ENCODE measurements at places on chromosomes 6 and 20.

DNA sequence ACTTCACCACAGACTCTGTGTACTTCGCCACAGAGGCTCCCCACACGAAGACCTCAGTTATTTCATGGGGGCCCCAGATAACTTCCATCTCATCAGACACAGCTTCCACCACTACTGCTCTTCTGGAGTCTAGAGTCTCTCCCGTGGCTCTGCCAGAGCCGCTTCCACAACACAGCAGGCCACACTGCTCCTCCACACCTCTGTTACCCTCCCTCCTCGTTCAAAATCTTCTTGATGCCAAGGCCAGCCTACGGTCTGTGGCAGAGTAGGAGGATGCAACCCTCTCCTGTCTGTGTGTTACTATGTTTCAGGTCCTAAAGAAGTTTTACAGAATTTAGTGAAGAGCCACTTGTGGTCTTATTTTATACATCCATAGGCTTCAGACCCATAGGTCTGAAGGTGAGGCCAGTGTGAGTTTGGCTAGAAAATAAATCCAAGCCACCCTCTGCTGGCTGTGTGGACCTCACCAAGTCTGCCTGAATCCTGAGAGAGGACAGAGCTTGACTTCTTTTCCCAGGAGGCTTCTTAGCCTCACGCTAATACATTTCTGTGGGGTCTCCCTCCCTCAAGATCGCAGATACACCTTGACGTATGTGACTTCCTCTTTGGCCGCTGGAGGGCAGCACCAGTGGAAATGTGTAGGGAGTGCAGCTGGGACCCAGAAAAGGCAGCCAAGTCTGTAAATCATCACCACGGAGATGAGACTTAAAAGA lies 197.7 kb downstream of the FAXC start:
- DNase-seq: peak; percentile 43

DNA sequence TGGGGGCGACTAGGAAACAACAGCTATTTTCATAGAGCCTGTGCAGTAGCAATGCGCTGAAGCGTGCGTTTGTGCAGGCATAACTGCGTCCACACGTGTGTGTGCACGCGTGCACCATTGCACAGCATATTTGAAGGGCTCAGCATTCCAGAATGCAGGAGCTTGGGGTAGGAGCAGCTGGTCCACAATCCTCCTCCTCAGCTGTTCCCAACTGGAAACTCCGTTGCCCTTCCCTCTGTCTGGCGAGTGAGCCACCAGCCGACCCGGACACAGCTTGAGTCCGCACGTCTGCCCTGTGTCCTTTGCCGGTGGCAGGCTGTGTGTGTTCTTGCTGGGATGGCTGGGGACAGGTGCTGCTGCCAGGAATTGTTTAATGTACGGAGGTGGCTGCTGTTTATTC lies 110.2 kb downstream of the SASH1 start:
- DNase-seq: no peak

- DNase-seq: no peak
These were observed 19.3 kb downstream of the MYLK4 start for GRCh38 chr6:2731281-2731909.

DNA sequence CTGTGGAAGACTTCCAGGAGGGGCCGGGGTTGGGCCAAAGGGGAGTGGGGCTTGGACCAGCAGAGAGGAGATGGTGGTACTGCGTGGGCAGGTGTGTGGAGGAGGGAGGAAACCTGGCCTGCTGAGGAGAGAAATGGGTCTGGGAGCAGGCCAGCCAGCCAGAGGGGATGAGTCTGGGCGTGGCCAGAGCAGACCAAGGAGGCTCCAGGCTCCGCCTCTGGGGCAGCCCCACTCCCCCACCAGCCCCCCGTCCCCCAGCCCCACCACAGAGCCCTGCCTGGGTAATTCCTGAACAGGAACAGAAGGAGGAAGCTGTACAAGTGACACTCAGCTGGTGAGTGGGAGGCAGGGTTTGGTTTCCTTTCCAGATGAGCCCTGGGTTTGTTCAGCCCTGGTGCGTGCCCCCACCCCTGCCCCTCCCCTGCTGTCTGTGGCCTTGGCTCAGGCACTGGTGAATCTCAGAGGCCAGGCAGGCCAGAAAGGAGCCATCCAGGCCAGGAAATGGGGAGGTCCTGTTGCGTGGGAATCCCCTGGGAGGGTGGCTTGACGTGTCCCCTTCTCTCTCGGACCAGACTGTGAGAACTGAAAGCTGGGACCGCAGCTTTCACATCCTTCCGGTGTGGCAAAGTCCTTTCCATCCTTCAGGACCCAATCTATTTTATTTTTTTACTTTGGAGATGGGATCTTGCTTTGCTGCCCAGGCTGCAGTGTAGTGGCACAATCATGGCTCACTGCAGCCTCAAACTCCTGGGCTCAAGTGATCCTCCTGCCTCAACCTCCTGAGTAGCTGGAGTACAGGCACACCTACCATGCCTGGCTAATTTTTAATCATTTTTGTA lies 9.4 kb upstream of the SRC start:
- peak; percentile 78 for DNase-seq

DNA sequence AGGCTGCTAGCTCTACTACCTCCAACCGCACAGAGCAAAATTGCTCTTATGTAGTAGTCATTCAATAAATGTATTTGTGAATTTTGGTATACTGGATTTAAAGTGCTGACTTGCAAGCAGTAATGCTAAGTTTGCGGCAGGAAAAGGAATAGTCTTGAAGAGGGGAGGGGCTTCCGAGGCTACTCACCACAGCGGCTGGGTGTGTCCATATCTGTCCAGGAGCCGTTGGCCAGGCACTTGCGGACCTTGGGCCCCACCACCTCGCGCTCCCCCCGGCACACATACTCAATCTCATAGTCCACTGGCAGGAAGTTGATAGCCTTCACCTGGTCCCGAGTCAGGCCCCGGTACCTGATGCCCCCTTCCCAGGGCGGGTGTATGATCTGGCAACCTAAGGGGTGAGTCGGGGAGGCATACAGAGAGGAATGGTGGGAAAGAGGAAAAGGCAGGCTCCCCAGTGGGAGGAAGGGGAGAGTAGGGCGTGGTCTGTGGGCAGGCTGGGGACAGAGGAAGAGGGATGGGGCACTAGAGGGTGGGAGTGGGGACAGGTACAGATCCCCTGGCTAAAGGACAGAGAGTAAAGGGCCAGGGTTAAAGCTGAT lies 1.7 kb downstream of the GABBR1 start:
- DNase-seq: no peak

DNA sequence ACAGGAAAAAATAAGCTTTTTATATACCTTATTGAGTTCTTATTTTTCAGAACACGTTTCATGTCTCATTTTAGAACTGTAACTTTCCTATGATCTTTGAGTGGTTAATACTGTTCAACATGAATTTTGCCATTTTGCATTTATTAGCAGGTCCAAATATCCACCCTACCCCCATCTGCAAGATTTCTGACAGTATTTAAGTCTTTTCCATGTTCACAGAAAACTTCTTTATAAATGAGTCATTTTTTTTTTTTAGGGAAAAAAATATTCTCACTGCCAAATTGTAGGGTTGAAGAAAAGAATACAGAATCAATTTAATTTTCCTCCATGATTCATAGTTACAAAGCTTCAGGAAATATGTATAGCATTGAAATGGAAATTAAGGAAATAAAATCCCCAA lies 101.8 kb downstream of the COL21A1 start:
- DNase-seq: no peak

- peak; percentile 30 for DNase-seq
These were observed 17.6 kb downstream of the HDAC2 start for GRCh38 chr6:113953346-113953745.

DNA sequence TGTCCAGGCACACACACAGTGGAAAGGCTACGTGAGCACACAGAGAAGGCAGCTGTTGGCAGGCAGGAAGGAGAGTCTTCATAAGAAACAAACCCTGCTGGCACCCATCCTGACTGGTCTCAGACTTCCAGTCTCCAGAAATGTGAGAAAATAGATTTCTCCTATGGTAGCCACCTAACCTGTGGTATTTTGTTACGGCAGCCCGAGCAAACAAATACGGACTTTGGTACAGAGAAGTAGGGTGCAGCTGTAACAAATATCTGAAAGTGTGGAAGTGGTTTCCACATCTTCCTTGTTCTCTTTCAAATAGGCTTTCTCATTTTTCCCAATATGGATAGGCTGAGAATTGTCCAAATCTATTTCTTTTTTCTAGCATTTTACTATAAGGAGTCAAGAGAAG lies 94.6 kb downstream of the ADGB start:
- no peak for DNase-seq

Measured in GM03348 (cell line).